NCI-H2171 (cell line): ENCODE measurements at places on chromosomes 16 and 17.
A peak's percentile ranks its signal among the peaks of the same experiment; 100 is the strongest.

DNA sequence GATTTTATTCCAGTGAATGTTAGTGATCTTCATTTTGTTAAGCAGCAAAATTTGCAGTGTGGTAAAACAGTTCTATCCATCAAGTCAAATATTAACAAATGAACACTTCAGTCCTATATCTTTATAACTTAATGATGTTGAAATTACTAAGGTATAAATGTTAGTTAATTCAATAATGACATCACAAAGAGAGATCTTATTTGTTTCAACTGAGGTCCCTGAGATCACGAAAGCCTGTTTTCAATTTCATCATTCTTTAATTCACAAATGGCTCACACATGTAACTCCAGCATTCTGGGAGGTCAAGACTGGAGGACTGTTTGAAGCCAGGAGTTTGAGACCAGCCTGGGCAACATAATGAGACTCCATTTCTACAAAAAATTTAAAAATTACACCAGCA is 13.9 kb downstream of the SMURF2 start:
- no peak for DNase-seq

DNA sequence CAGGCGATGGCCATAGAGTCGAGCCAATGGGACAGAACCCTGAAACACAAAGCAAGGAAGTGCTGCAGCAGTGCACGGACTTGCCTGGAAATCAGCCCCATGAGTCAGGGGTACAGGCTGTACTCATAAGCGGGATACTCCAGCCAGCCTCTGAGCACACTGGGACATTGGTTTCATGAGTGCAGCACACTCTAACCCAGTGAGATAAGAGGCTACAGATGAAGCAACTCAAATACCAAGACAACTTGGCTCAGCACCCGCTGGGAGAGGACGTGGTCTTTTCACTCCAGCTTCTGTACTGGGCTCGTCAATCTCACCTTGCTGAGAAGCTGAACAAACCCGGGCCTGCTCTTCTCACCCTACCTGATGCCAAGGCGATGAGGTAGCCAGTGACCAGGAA is 98.2 kb downstream of the AXIN2 start:
- no peak for DNase-seq

DNA sequence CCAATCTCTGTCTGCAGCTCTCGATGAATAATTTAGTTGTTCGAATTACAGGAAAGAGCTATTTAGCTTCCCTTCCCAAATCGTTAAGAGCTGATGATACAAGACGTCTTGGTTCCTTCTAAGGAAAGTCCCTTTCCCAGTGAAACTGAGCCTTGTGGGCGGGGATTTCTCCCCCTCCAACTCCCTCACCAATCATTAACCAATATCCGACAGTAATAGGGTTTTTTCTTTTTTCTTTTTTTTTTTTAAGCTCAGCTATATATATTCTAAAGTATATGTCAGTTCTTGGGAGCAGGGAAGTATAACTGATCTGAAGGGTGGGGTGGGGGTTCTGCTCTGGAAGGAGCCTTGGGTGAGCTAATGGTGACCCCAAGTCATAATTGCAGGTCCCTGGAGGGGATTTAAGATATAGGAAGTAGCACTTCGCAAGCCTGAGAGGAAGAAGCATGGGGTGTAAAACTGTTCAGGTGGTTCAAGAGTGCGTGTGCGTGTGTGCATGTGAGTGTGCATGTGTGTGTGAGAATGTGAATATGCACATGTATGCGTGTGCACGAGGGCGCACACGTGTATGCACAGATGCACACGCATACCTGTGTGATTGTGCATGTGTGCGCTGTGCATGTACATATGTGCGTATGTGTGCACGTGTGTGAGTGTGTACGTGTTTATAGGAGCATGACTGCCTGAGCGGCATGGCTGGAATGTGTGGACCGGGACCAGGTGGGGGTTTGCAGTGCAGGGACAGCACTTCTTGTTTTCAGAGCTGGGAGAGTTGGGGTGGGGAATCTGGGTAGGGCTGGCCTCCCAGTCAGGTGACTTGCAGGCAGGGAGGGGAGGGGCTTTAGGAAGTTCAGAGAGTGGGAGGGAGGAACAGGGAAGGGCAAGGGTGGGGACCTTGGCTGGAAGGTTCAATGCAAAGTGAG is 42.7 kb downstream of the SOCS3 start:
- no peak for DNase-seq

- DNase-seq, result no peak
These were observed 56.5 kb downstream of the DNAH2 start for GRCh38 chr17:7774055-7774521.

- no peak for DNase-seq
These were observed 2.8 kb downstream of the KRT10 start for GRCh38 chr17:40819528-40820125.

- no peak for DNase-seq
These were observed 343.7 kb upstream of the SOX9 start for GRCh38 chr17:71777048-71777640.

DNA sequence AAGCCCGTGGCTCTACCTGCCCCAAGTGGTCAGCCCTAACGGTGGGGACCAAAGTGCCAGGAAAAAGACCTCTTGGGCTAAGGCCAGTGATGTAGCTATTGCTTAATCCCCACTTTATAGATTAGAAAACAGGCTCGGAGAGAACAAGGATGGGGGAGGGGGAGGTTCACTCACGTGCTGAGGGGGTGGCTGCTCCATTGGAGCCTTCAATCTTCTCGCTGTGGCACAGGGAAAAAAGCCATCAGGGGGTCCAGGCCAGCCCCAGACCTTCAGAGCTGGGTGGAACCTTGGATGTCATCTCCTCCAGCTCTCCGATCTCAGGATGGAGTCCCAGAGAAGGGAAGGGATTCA is 45.9 kb downstream of the SRCIN1 start:
- DNase-seq, result peak; percentile 21

DNA sequence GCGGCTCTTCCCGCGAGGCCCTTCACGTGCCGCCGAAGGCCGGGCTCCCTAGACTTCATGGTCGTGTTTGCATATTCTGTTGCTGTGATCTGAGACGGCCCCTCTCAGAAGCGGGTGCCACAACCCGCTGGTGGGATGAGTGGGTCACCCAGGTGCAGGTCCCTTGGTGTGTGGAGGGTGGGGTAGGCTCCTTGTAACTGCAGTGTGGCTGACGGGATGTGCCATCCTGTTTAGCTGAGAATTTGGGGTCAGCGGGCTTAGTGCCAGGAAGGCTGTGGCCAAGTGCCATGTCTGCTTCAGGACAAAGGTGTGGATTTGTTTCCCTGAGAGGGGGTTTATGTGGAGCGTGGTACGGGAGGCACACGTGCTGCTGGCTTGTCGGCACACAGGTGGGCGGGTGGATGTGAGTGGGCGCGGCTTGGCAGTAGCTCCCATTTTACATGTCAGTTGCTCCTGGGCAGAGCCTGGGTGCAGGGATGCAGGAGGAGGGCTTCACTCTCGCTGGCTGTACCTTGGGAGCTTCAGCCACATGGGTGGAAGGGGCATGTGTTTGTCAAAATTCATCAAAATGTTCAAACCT is 9.2 kb upstream of the WFIKKN1 start:
- DNase-seq, result peak; percentile 45

DNA sequence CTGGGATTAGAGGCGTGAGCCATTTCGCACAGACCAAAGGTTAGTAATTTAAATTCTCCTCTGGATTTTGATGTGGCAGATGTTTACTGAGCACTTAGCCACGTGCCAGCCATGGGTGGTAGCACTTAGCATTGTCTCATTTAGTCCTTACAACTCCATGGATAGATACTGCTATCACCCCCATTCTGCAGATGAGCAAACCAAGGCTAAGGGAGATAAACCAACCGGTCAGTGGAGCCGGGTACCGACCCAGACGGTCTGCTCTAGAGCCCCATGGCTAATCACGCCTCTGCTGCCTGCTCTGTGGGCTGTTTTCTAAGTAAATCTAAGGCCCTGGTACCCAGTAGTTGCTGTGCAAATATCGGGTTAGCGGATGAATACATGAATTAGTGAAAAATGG is 12.6 kb upstream of the ADGRG1 start:
- no peak for DNase-seq

DNA sequence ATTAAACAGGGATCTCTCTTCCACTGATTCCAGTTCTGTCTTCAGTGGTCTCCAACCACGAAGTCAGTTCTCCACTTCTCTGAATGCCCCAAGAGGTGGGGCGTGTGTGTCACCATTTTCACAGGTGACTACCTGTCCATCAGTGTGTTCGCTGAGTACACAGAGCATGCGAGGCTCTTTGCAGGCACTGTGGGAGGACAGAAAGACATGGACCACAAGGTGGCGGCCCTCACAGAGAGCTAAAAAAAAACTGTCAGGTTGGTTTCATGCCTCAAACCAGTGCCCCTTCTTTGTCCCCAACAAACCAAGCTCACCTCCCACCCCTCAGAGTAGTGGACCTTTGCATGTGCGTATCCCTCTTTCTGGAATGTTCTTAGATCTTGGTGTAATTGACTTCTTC is 13.8 kb downstream of the EMP2 start:
- no peak for DNase-seq
